ENCODE measurements at places on chromosomes 3 and 15. TPM values are rescaled to one million over a fixed set of nuclear protein-coding genes. Genes with fewer than 3 reads are reported as not detected.

Gene ZBTB47
- total RNA-seq = 4.6 TPM

Gene BFSP2
- total RNA-seq = not detected

Gene GABRR3
- not detected for total RNA-seq

GRCh38 chr15:36356978-36357601 lies 222.3 kb upstream of the CDIN1 start:
- DNase-seq = no peak
- H3K4me3 ChIP-seq = no peak overlapping the region
- H3K4me1 ChIP-seq = no peaks in the 10 kb centered on the region
- H3K27me3 ChIP-seq = no peaks in the 10 kb centered on the region

DNA sequence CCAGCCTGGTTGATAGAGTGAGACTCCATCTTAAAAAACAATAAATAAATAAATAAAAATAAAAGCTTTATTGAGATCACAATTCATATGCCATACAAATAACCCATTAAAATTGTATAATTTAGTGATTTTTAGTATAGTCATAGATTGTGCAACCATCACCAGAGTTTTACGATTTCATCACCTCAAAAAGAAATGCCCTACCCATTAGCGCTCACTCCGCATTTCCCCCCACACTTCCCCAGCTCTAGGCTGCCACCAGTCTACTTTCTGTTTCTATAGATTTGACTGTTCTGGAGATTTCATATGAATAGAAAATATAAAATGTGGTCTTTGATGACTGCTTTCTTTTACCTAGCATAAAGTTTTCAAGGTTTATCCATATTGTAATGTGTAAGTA lies 57.0 kb downstream of the ARHGEF26 start:
- no peak overlapping the region for H3K4me3 ChIP-seq
- no peaks in the 10 kb centered on the region for H3K4me1 ChIP-seq
- H3K27me3 ChIP-seq = no peaks in the 10 kb centered on the region
- no peak for DNase-seq
- no peaks in the 10 kb centered on the region for H3K36me3 ChIP-seq

DNA sequence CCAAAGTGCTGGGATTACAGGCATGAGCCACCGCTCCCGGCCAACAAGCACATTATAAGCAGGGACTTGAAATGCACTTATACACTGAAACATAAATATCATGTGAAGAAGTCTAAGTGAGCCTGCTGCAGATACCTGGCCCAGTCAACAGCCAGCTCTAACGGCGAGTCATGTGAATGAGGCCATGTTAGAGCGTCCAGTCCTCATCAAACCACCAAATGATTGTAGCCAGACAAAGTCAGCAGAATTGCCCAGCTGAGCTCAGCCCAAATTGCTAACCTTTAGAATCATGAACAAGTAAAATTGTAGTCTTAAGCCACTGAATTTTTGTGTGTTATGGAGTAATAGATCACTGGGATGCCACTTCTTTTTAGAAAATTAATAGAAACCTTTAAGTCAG lies 37.8 kb upstream of the UACA start:
- no peak for DNase-seq
- H3K27ac ChIP-seq = no peak overlapping the region
- H3K4me1 ChIP-seq = no peaks in the 10 kb centered on the region
- peaks cover 8% of the 10 kb centered on the region for H3K27me3 ChIP-seq
- no peak overlapping the region for H3K4me3 ChIP-seq

DNA sequence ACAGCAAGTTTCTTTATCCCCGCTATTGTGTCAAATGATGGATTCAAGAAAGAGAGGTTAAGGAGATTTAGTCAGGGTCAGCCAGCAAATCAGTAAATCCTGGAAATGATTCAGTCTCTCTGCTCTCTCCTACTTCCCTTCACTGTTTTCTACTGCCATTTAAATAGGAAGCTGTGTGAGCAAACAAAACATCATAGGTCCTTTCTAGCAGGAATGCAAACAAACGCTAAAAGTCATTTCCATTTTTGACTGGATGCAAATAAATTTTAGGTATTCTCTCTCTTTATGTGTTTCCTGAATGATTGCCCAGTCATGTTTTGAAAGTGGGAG lies 299.4 kb upstream of the RORA start:
- peaks cover 6% of the 10 kb centered on the region for H3K27me3 ChIP-seq
- no peak overlapping the region for H3K4me3 ChIP-seq
- no peaks in the 10 kb centered on the region for H3K4me1 ChIP-seq
- no peak for DNase-seq

- H3K27me3 ChIP-seq = no peaks in the 10 kb centered on the region
- no peak overlapping the region for H3K4me3 ChIP-seq
- DNase-seq = no peak
- H3K4me1 ChIP-seq = no peaks in the 10 kb centered on the region
Measured at GRCh38 chr3:42110631-42111030, 19.5 kb downstream of the TRAK1 start.

GRCh38 chr15:67148196-67148701 lies 82.8 kb downstream of the SMAD3 start:
- H3K27me3 ChIP-seq = no peaks in the 10 kb centered on the region
- H3K27ac ChIP-seq = no peak overlapping the region
- peaks cover 16% of the 10 kb centered on the region for H3K4me1 ChIP-seq
- no peak for DNase-seq

DNA sequence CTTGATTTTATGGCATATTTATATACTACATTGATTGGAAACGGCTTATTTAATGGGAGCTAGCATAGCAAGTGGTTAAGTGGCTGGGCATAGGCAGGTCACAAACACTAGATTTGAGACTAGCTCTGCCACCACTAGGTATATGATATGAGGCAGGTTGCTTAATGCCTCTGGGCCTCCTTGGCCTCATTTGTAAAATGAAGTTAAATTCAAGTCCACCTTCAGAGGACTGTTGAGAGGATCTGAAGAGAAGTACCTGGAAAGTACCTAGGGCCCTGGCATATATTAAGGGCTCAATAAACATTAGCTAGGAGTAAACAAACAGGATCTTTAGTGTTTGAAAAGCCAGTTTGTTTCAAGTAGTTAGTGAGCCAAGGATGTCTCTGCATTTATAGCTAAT lies 166.4 kb upstream of the FEZF2 start:
- H3K36me3 ChIP-seq = no peaks in the 10 kb centered on the region
- no peak overlapping the region for H3K27ac ChIP-seq
- no peaks in the 10 kb centered on the region for H3K27me3 ChIP-seq
- no peaks in the 10 kb centered on the region for H3K4me1 ChIP-seq
- no peak for DNase-seq

Measured in K562 (cell line).